Stimulated activated CD4-positive, alpha-beta T cell treated with anti-CD3 and anti-CD28 coated beads, TNF-alpha, amount 100 ng/mL, for 1 hour (primary cell): ENCODE measurements at places on chromosomes 4 and X.

DNA sequence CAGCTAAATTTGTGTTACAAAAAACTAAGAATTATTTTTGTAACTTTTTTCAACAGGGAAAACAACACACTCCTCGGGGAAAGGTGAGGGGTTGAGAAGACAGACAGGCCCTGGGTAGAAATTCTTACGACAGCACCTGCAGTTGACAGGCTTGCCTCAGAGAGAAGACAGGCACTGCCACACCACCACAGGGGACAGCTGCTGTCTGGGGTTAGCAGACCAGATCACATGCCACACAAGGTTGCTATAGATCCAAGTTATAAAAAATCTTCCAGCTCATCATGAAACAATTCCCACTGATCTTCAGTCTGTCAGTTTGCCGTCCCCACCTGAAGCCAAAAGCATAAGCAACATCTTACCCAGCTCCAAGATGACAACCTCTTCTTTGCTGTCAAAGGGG is 143.2 kb upstream of the ZCCHC13 start:
- no peak for DNase-seq

- DNase-seq = no peak
Observed at GRCh38 chrX:8738588-8739189, 6.8 kb upstream of the ANOS1 start.

DNA sequence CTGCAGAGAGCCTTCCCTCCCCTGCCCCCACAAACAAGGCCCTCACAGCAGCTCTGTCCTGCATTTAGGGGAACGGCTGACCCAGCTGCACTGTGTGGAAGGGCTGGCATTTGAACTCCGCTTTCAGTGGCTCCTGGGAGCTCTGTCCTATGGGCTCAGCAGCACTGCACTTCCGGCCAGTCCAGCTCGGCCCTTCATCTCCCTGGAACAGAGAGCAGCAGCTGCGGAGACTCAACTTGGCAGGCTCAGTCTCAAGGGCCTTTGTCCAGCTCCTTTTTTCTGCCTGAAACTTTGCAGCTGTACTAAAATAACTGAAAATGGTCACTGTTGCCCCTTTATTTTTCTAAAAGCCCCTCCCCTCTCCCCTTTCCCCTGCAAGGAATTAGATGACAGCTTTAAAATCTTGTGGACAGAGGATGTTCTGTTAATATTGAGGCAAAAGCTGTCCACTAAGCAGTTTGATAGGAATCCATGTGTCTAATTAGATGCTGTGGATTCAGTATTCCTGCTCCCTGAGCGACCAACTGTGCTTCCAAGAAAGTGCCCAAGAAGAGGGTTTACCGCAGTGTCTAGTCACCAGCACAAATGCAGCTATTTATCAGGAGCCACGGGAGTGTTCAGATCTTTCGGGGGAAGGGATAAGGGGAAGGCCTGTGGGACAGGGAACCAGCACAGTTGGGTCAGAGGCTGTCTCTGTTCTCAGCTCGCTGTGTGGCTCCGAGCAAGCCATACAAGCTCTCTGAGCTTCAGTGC is 133.1 kb downstream of the AFAP1 start:
- DNase-seq = no peak

- no peak for DNase-seq
Observed at GRCh38 chr4:142743121-142743825, 102.8 kb downstream of the INPP4B start.

- no peak for DNase-seq
Observed at GRCh38 chr4:78749972-78750727, 26.0 kb upstream of the BMP2K start.

DNA sequence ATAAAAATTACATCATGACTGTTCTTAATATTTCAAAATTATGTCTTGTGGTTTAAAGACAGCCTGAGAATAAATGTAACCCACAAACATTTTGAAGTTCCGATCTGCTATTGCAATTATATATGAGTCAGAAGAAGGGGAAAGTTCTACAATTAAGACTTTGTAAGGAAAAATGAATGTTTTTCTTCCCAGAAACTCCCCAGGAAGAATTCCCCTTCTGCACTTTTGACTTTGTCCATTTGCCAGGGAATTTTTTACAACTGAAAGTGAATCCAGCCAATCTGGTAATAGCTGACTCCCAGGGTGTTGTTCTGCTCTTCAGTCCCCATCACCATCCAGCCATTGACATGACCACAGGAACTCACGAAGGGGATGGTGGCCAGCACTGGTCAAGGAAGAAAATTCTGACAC is 61.6 kb upstream of the NOCT start:
- no peak for DNase-seq

GRCh38 chr4:4673070-4673469 is 131.2 kb upstream of the STX18 start:
- no peak for DNase-seq

DNA sequence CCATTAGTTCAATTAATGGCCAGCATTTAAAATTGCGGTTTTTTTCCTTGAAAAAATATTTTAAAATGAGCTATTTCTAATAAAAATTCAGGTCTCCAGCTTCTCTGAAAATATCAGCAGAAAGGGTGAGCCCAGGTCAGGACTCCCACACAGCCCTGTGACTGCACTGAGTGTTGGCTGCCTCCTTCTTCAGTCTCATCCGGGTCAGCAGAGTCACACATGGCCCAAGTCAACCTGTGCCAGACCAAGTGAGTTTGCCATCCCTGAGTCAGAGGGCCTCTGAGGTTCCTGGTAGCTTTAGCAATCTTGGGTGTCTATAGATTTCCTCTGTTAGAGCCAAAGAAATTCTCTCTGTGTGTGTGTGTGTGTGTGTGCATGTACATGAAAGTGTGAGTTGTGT is 22.1 kb upstream of the MSX1 start:
- no peak for DNase-seq

DNA sequence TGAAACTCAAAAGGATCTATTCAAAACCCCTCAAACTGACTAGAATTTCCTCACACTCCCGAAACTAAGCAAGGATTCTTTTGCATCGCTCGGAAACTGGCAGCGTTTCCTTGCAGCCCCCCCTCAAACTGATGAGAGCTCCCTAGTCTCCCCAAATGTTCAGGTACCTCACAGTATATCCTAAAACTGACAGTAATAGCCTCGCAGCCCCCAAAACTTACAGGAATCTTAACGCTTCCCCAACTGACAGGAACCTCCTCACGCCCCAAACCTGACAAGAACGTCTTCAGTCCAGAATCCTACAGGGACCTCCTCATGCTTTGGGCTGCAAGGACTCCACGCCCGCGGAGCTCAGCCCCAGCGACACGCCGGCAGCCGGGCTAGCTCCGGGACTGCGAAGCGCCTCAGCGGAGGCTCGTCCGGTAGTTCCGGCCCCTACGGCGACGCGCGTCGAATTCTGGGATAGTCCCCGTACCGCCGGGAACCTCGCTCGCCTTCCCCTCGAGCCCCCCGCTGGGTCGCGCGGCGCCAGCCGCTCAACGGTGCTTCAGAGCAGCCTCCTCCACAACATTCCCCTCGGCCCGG is 640 bp downstream of the PHF8 start:
- DNase-seq = no peak

DNA sequence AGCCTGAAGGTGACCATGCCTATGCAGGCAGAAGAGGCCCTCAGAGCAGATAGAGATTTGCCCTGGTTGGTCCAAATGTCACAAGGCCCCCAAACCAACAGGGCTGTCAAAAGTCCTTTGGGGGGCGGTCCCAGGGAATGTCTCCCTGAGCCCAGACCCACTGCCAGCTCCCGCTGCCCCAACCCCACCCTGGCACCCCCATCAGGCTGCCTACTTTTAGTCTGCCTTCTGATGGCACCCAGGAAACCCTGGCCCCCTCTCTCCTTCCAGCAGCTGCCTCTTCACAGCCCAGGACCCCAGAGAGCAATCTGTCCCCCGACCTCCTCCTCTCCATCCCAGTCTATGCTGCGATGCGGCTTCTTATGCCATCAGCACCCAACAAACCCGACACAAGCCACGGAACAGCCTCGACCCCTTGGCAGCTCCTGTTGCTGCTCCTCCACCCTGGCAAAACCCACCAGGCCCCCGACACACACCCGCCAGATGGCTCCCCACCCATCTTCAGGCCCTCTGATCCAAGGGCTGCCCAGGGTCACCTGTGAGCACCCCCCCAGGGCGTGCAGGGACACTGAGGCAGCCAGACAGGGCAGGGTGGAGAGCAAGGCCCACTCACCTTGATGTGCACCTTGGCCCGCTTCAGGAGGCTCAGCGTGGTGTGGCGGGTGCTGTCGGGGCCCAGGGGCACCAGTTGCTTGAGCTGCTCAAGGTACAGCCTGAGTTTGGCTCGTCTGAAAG is 9.9 kb downstream of the MXD4 start:
- no peak for DNase-seq

- DNase-seq = no peak
Observed at GRCh38 chr4:145103496-145103895, 5.4 kb downstream of the ABCE1 start.

DNA sequence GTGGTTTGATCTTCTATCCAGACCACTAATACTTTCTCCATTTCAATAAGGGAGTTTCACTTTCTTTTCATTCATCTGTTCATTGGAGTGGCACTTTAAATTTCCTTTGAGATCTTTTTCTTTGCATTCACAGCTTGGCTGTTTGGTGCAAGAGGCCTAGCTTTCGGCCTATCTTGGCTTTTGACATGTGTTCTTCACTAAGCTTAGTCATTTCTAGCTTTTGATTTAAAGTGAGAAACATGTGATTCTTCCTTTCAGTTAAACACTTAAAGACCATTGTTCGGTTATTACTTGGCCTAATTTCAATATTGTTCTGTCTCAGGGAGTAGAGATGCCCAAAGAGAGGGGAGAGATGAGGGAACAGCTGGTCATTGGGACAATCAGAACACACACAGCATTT is 24.3 kb downstream of the CXCL13 start:
- DNase-seq = no peak

GRCh38 chr4:98905839-98906238 is 23.1 kb downstream of the EIF4E start:
- no peak for DNase-seq

DNA sequence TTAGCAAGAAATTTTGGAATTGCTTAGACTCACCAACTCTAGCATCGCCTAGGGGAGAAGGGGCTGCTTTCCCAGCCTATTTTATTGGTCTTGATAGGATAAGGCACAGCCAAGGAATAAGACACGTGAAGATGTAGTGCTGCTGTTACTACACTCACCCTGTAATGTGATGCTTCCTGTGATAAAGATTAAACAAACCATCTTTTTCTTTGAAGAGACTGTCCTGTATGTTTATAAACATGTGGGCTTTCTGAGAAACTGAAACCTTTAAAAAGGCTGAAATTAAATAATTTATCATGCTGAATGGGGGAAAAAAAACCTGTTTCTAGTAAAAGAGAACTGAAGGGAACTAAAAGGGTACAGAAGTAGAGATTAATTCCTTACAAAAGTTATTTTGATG is 13.2 kb downstream of the TAPT1 start:
- DNase-seq = no peak

DNA sequence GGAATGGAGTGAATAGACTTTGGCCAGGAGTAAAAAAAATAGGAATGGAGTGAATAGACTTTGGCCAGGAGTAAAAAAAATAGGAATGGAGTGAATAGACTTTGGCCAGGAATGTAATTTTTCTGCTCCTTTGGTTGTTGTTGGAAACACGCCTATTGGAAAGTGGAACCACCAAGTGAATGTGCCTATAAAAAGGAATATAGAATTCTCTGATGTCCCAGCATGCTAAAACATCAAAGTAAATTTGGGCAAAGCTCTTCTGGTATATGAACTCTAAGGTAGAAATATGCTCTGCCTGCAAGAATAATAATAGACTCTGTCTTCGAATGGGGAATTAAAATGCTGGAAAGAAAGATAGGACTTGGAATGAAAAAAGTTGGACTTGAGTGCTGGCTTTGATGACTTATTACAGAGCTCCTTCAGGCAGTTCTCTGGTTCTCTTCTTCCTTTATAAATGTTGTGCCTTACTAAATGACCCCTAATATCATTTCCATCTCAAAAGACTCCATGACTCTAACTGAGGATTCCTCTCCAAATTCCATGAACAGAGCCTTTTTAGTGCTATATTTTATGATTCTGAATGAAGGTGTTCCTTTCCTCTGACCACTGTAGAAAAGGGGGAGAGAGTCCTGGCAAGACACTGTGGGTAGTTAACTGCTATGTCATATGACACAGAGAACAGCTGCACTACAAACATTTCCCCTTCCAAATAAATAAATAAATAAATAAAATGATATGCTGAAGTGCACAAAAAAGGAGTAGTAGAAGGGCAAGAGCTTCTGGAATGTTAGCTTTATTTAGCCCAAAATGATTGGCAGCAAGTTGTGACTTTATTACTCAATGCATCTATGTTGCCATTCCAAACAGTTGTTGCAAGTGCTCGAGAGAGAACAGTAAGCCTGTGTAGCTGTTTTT is 13.5 kb upstream of the GBA3 start:
- DNase-seq = no peak

DNA sequence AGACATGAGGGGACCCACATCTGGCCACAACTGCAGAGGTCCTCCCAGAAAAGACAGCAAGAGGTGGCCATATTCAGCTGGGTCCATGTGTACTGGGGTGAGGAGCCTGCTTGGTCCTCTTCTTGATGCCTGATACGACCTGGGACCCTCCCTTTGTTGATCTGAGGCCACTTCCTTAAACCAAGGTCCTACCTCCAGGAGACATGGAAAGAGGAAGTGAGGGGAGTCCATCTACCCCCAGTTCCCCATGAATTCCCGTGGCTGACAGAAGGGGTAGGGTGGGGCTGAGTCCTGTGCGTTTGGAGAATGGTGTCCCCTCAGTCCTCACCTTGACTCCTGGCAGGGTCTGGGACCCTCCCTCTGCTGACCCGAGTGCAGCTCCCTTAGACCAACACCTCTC is 2.1 kb downstream of the MAGEA10 start:
- DNase-seq = no peak

DNA sequence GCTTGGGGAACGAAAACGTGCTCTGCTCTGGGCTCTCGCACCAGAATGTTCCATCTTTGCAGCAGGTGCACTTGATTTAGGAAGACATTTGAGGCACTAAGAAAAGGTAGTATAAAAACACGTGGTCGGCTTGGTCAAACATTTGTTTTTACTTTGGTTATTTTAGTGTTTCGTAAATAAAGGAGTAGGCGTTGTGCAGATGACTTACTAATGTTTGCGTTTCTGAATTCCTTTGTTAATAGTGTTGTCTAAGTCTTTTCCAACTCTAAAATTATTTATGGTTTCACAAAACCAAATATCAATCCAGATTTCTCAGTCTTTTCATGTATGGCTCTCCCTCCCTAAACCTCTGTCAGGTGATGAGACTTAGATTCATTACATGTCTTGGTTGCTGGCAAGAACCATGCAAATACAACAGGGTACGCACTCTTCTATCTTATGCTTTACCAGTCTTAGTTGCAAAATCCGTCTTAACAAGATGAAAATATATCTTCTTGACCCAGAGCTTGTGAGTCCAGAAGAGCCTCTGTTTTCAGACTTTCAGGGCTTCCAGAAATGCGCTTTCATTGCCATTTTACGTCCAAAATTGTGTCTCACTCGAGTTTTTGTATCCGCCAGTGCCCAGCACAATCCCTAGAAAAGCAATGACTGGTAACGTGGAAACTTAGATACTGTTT is 686 bp downstream of the MTHFD2L start:
- DNase-seq = no peak

DNA sequence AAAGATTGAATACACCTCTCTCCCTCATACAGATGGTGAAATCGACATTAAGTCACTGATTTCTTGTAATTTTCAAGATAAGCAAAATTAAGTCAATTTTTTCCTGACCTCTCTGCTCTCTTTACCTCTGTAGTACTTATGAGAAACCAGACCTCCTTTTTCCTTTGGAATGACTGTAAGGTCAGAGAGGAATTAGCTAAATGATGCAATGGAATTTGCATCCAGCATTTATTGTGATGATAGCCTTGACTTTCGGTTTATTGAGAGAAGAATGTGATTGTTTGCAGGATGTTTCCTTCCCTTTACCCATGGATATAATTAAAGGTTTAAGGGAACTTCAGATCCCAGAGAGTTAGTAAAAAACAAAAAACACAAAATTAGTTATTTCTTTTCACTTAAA is 22.4 kb downstream of the STK26 start:
- no peak for DNase-seq

GRCh38 chr4:83285055-83285407 is 433 bp upstream of the COQ2 start:
- DNase-seq = no peak
